SJSA1 (cell line): ENCODE measurements at places on chromosomes 6 and 20. TPM values are rescaled to one million over a fixed set of nuclear protein-coding genes. Genes with fewer than 3 reads are reported as not detected.
A peak's percentile ranks its signal among the peaks of the same experiment; 100 is the strongest.

- no peaks in the 10 kb centered on the region for H3K27me3 ChIP-seq
- H3K4me3 ChIP-seq = no peak overlapping the region
- peaks cover 15% of the 10 kb centered on the region for H3K36me3 ChIP-seq
Observed at GRCh38 chr6:37277001-37277409, 19.1 kb upstream of the TMEM217 start.

DNA sequence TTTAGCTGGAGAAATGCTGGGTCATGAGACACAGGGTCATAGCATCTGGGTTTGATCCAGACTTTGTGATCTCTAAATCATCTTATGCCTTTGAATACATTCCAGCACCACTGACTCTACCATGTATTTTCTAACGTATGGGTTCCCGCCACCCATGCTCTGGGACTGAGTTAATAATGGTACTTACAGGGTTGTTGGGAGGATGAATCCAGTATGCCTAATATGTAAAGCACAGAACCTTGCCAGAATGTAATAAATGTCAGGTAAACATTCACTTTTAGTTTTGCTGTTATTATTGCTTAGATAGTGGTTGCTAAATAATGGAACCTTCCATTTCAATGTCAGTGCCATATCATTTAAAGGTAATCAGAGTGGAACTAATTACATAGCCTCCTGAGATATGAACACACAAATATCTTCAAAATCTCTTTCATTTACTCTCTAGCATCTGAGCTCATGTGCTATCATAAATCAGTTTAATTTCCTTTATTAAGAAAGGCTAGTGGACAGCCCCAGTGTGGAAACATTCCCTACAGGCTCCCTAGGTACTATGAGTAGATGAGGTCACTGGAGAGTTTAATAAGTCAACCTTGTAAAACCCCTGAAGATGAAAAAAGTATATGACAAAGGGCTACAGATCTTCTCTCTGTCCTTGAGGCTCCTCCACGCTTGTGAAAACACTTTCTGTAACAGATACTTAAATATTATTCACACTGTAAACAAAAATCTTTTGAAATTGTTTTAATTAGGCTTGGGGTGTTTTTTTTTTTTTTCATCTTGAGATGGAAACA is 226.6 kb downstream of the ALDH8A1 start:
- DNase-seq = no peak
- H3K27me3 ChIP-seq = no peaks in the 10 kb centered on the region
- no peaks in the 10 kb centered on the region for H3K36me3 ChIP-seq
- peaks cover 6% of the 10 kb centered on the region for H3K4me1 ChIP-seq
- no peak overlapping the region for H3K27ac ChIP-seq
- no peak overlapping the region for H3K4me3 ChIP-seq

DNA sequence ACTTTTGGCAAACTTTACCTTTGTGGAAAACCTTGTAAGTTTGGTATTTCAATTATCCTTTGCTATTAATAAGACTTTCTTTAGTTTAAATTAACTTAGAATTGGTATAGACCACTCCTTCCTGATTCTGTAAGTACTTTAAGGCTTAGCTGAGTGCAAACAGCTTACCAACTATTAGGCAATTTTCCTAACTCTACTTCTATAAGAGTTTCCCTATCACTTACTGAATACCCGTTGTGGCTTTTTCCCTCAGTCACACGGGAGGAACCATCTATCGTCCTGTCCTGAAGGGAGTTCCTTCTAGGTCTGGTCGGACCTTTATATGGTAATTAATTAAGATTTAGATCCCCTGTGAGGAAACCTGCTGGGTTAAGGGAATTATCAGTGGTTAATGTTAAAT is 9.6 kb downstream of the SLC35A1 start:
- H3K27me3 ChIP-seq = no peaks in the 10 kb centered on the region
- H3K4me3 ChIP-seq = no peak overlapping the region
- no peak overlapping the region for H3K27ac ChIP-seq
- peaks cover 18% of the 10 kb centered on the region for H3K36me3 ChIP-seq

- H3K27me3 ChIP-seq = no peaks in the 10 kb centered on the region
- no peaks in the 10 kb centered on the region for H3K4me1 ChIP-seq
- H3K36me3 ChIP-seq = no peaks in the 10 kb centered on the region
Observed at GRCh38 chr6:136113736-136114173, 136.4 kb downstream of the MTFR2 start.

- no peak for DNase-seq
- H3K27ac ChIP-seq = no peak overlapping the region
- no peaks in the 10 kb centered on the region for H3K27me3 ChIP-seq
Observed at GRCh38 chr6:39980839-39981580, 46.7 kb upstream of the MOCS1 start.

DNA sequence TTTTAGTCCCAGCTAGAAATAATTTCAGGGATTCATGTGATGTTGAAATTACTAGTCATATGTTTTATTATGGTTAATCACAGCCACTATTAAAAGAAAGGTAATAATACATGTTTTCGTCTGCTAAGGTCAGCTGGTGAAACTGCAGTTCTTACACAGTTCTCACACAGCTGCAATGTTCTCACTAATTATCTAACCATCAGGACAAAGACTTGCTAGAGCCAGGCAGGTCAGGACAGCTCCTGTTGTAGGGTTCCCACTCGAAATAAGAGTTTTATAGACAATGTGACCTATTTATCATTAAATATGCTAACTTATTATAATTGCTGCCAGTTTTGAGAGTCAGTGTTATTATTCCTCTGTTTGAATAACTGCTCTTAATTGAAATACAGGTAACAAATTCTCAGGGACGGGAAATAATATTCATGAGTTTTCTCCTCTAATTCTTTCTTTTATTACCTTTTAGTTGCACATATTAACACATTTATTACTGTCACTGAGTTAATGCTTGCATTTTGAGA is 97.9 kb downstream of the GJA1 start:
- no peak overlapping the region for H3K4me3 ChIP-seq
- no peak for DNase-seq
- H3K4me1 ChIP-seq = peaks cover 3% of the 10 kb centered on the region; the same call in 1 of the 2 replicates
- no peak overlapping the region for H3K27ac ChIP-seq

DNA sequence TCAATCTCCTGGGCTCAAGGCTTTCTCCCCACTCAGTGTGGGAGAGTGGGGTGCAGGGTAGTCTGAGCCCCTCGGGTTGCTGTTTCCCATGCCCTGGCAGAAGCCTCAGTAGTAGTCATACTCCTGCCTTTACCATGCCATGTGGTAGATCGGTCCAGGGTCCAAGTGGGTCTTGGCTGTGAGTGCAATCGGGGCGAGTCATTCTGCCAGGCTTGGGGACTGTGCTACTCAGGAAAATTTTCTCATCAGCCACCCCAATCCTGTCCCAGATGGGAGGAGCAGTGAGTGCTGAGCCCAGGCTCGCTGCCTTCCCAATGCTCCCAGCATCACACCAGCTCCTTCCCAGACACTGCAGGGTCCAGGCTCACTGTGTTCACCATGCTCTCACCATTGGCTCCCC is 10.7 kb upstream of the RAET1L start:
- no peaks in the 10 kb centered on the region for H3K36me3 ChIP-seq
- H3K4me1 ChIP-seq = 0 out of 2 replicates have a peak, but pooled peaks cover 6% of the 10 kb centered on the region
- peaks cover 53% of the 10 kb centered on the region for H3K27me3 ChIP-seq
- no peak overlapping the region for H3K4me3 ChIP-seq

GRCh38 chr20:48360342-48360975 is 467.3 kb downstream of the PREX1 start:
- no peaks in the 10 kb centered on the region for H3K4me1 ChIP-seq
- DNase-seq = no peak
- no peak overlapping the region for H3K27ac ChIP-seq
- no peaks in the 10 kb centered on the region; the same call in 1 of the 2 replicates for H3K27me3 ChIP-seq
- H3K36me3 ChIP-seq = no peaks in the 10 kb centered on the region

DNA sequence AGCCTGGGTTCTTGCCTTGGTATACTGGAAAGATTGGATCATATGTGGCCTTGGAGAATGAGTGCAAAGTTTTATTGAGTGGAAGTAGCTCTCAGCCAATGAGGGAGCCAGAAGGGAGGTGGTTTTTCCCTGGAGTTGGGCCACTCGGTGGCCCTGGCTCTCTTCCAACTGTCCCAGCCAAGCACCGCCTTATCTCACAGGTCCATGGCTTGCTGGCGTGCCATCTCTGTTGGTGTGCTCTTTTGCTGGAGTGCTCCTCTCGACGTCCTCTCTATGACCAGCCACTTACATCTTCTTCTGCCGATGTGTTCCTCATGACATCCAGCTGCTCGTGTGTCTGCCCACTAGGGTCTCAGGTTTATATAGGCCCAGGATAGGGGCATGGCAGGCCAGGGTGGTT is 505.9 kb upstream of the SYNCRIP start:
- no peaks in the 10 kb centered on the region for H3K27me3 ChIP-seq
- H3K36me3 ChIP-seq = no peaks in the 10 kb centered on the region
- H3K4me1 ChIP-seq = no peaks in the 10 kb centered on the region
- H3K4me3 ChIP-seq = no peak overlapping the region

GRCh38 chr20:7410150-7410549 is 530.1 kb downstream of the HAO1 start:
- H3K27me3 ChIP-seq = no peaks in the 10 kb centered on the region
- DNase-seq = no peak
- no peaks in the 10 kb centered on the region for H3K36me3 ChIP-seq
- no peak overlapping the region for H3K27ac ChIP-seq
- no peak overlapping the region for H3K4me3 ChIP-seq

- H3K4me1 ChIP-seq = no peaks in the 10 kb centered on the region
- DNase-seq = no peak
- no peak overlapping the region for H3K27ac ChIP-seq
- H3K4me3 ChIP-seq = no peak overlapping the region
- H3K36me3 ChIP-seq = no peaks in the 10 kb centered on the region
Observed at GRCh38 chr6:6482256-6482655, 106.3 kb upstream of the LY86 start.

DNA sequence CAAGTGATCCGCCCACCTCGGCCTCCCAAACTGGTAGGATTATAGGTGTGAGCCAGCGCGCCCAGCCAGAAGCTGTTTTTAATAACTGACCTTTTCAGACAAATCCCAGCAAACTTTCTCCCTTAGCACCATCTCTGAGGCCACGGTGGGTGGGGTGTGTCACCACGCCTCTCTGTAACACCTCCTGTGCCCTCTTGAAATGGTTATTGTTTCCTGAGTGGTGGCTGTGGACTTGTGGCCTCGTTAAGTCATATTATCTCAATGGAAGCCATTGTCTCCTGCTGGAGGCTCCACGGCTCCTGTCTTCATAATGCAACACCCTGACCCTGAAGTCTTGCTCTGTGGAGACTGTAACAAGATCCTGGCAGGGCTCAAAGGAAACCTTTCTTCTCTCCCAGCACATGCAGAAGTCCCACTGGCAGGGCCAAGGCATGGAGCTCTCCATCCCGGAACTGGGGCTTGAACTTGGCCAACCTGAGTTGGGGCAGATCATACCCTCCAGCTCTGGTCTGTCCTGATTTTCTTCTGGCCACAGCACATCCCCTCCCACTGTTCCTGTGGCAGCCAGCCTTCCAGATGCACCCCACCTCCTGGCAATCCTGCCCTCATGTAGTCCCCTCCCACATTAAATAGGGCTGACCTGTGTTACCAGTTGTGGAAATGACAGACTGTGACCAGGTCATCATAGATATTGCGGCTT is 81.1 kb downstream of the SNX5 start:
- H3K4me1 ChIP-seq = no peaks in the 10 kb centered on the region
- no peak overlapping the region for H3K27ac ChIP-seq
- no peaks in the 10 kb centered on the region for H3K27me3 ChIP-seq
- H3K4me3 ChIP-seq = no peak overlapping the region
- no peak for DNase-seq

GRCh38 chr6:168905451-168906090 is 348.1 kb downstream of the THBS2 start:
- H3K27me3 ChIP-seq = no peaks in the 10 kb centered on the region
- H3K4me1 ChIP-seq = no peaks in the 10 kb centered on the region
- no peaks in the 10 kb centered on the region for H3K36me3 ChIP-seq
- H3K4me3 ChIP-seq = no peak overlapping the region
- no peak for DNase-seq

DNA sequence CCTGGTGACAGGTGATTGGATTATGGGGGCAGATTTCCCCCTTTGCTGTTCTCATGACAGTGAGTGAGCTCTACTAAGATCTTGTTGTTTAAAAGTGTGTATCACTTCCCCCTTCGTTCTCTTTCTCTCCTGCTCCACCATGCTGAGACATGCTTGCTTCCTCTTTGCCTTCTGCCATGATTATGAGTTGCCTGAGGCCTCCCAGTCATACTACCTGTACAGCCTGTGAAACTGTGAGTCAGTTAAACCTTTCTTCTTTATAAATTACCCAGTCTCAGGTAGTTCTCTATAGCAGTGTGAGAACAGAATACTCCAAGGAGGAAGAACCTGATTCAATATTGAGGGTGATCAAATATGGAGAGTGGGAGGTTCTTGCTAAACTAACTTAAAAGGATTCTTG is 724.9 kb downstream of the DOK5 start:
- DNase-seq = no peak
- H3K27me3 ChIP-seq = no peaks in the 10 kb centered on the region
- H3K4me1 ChIP-seq = no peaks in the 10 kb centered on the region
- no peak overlapping the region for H3K4me3 ChIP-seq

- peaks cover 42% of the 10 kb centered on the region for H3K36me3 ChIP-seq
- no peaks in the 10 kb centered on the region for H3K27me3 ChIP-seq
- DNase-seq = no peak
- peaks cover 1% of the 10 kb centered on the region for H3K4me1 ChIP-seq
- H3K4me3 ChIP-seq = no peak overlapping the region
Observed at GRCh38 chr20:37066168-37066567, 29.6 kb downstream of the RBL1 start.

- peaks cover 10% of the 10 kb centered on the region for H3K4me1 ChIP-seq
- no peaks in the 10 kb centered on the region for H3K27me3 ChIP-seq
- no peak for DNase-seq
- H3K27ac ChIP-seq = no peak overlapping the region
Observed at GRCh38 chr6:11847515-11848345, 69.1 kb upstream of the ADTRP start.

GRCh38 chr6:8057263-8057662 is 6.9 kb downstream of the BLOC1S5 start:
- no peak for DNase-seq
- no peak overlapping the region for H3K4me3 ChIP-seq
- H3K27me3 ChIP-seq = no peaks in the 10 kb centered on the region
- peak overlapping the region; percentile 87 for H3K27ac ChIP-seq

- no peak overlapping the region for H3K4me3 ChIP-seq
- no peak for DNase-seq
- no peaks in the 10 kb centered on the region for H3K36me3 ChIP-seq
- H3K4me1 ChIP-seq = no peaks in the 10 kb centered on the region
Observed at GRCh38 chr6:102026649-102027048, 633.1 kb downstream of the GRIK2 start.

FAM110A gene
- 6.4 and 11.5 TPM in 2 replicates for total RNA-seq

CDSN gene
- not detected in 2 replicates for total RNA-seq

HDGFL1 gene
- total RNA-seq = not detected in 2 replicates

RSPO4 gene
- not detected in 2 replicates for total RNA-seq

ANKRD66 gene
- total RNA-seq = not detected in 2 replicates

METTL24 gene
- total RNA-seq = 0.58 TPM in 1 of 2 replicates, not detected in the other

TSPYL4 gene
- total RNA-seq = 16.7 and 23.1 TPM in 2 replicates

ENPP5 gene
- total RNA-seq = 0.94 and 2.8 TPM in 2 replicates
